ENCODE measurements at places on chromosomes 12 and 14.

DNA sequence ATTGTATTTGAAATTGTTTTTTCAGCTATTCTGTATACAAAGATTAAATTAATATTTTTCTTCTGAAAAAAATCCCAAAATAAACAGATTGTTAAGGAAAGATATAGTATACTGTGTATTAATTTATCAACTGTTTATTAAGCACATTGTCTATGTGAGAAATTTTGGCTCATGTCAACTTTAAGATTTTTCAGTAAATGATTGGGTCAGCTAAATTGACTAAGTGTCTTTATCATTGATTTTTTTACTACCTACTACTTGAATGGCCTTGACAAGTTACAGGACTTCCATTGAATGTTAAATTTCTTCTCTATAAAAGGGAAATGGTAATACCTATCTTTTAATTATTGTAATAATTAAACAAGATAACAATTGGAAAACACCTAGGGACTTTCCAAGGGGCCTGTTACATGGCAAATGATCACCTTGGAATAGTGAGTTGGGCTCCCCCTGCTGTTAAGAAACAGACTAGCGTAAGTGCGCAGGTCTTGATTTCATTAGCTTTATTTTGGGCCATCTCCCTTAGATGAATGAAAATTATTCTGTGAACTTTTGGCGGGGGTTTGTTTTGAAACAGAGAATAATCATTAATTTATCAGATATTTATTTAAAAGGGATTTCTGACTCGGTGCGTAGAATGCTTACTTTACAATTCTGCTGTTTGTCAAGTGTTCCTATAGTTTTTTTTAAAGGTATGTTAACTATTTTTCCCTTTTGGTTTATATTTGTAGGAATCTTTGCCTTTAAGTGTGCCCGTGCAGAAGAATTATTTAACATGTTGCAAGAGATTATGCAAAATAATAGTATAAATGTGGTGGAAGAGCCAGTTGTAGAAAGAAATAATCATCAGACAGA, 14.5 kb upstream of the CCT2 start:
- DNase-seq: no peak

DNA sequence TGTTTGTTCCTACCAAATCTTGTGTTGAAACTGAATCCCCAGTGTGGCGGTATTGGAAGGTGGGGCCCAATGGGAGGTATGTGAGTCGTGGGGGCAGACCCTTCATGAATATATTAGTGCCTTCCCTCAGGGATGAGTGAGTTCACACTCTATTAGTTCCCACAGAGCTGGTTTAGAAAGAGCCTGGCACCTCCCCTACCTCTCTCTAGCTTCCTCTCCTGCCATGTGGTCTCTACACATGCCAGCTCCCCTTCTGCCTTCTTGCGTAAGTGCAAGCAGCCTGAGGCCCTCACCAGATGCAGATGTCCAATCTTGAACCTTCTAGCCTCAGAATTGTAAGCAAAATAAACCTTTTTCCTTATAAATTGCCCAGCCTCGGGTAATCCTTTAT, 105.8 kb downstream of the SPTSSA start:
- DNase-seq: no peak

DNA sequence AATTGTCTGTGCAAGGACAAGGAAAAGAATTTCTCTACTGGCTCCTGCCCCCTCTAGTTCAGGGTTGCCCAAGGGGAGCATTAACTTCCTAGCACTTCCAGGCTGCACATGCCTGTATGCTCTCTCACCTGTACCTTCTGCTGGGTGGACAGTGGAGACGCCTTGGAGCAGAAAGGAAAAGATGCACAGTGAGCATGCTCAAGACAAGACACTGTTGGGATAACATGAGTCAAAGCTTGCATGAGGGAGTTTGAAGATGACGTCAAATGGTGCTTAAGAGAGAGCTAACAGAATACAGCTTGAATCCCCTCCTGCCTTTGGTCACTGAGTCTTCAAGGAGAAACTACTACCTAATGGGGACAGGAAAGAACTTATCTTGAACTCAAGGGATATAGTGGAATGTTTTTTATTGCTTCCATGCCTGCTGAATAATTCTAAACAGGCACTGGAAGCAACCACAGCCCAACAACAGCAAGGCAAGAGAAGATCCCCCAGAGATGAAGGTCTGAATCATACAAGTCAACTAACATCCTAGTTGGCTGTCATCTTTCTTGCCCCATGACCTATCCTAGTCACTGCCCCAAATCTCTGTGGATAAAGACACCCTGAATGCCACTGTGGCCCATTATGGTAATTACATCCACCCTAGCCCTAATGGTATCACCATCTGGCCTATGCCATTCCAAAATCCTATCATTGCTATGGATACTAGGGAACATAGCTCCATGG, 23.5 kb downstream of the RPS6KA5 start:
- no peak for DNase-seq

GRCh38 chr14:74942181-74942580, 13.2 kb downstream of the PGF start:
- DNase-seq: no peak

DNA sequence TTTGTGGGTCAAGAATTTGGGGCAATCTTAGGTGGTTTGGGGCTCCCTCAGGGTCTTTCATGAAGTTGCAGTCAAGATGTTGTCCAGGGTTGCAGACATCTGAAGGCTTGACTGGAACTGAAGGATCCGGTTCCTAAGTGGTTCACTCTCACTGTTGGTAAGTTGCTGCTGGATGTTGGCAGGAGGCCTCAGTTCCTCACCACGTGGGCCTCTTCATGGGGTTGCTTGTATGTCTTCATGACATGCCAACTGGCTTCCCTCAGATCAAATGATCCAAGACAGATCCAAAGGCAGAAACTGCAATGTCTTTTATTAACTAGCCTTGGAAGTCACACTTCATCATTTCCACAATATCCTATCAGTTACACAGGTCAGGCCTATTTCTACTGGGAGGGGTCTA, 49.2 kb downstream of the ARF6 start:
- DNase-seq: no peak
